H1 (cell line): ENCODE measurements at places on chromosomes 1 and 21.

- H3K27ac ChIP-seq, result no peak overlapping the region
- no peaks in the 10 kb centered on the region; the same call in 1 of the 2 replicates for H3K27me3 ChIP-seq
- peaks cover 11% of the 10 kb centered on the region for H3K4me1 ChIP-seq
- no peak overlapping the region for H3K4me3 ChIP-seq
- H3K36me3 ChIP-seq, result no peaks in the 10 kb centered on the region
These were observed 4.8 kb upstream of the SELENON start for GRCh38 chr1:25795211-25795610.

DNA sequence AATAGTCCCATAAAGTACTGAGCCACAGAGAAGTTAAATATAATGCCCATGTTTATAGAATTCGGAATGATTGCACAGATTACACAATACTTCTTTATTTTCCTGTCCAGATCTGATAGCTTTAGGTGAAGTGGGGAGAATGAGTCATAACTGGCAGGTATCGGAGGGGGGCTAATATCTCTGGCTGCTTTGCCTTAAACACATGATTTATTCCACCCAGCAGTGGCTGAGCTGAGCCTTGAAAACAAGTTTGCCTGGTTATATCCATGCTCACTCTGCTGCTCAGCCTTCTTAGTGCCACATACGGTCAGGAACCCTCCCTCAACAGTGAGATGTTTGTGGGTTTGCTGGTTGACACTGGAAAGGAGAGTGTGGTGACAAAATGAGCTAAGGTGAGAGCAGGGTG is 119.7 kb upstream of the ZNF648 start:
- H3K4me1 ChIP-seq, result no peaks in the 10 kb centered on the region
- H3K36me3 ChIP-seq, result no peaks in the 10 kb centered on the region
- no peak overlapping the region for H3K27ac ChIP-seq
- no peak overlapping the region for H3K4me3 ChIP-seq
- no peak for DNase-seq

DNA sequence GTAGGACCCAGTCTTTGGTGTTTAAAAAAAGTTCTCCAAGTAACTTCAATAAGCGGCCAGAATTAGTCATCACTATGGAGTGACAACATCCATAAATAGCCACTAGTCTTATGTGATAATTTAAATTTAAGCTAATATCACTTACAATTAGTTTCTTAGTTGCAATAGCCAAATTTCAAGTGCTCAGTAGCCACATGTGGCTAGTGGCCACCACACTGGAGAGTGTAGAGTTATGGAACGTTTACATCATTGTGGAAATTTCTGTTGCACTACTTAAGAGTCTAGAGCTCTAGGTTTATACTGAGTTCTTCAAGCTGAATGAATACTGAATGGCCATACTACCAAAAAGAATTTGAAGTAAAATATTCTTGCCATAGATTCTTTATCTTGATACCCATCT is 121.1 kb downstream of the RUNX1 start:
- no peak overlapping the region for H3K27ac ChIP-seq
- no peaks in the 10 kb centered on the region for H3K27me3 ChIP-seq
- H3K36me3 ChIP-seq, result no peaks in the 10 kb centered on the region
- no peak for DNase-seq
- no peaks in the 10 kb centered on the region for H3K4me1 ChIP-seq
- H3K4me3 ChIP-seq, result no peak overlapping the region

GRCh38 chr21:16262091-16262490 is 532.3 kb downstream of the USP25 start:
- no peak overlapping the region for H3K4me3 ChIP-seq
- H3K27ac ChIP-seq, result no peak overlapping the region
- H3K36me3 ChIP-seq, result no peaks in the 10 kb centered on the region
- no peak for DNase-seq
- no peaks in the 10 kb centered on the region for H3K27me3 ChIP-seq

- H3K27me3 ChIP-seq, result no peaks in the 10 kb centered on the region
- H3K4me1 ChIP-seq, result no peaks in the 10 kb centered on the region
- H3K36me3 ChIP-seq, result no peaks in the 10 kb centered on the region
- DNase-seq, result no peak
- H3K27ac ChIP-seq, result no peak overlapping the region
These were observed 1366.0 kb downstream of the NCAM2 start for GRCh38 chr21:22364163-22364562.

DNA sequence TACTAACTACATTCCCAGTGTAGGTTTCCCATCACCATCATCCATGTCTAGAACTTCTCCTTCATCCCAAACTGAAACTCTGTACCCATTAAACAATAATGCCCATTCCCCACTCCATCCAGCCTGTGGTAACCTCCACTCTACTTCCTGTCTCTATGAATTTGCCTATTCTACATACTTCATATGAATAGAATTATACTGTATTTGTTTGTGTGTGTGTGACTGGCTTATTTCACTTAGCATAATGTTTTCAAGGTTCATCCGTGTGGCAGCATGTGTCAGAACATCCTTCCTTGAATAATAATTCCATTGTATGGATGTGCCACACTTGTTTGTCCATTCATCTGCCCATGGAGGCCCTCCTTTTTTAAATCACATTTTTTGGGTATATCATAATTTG is 35.7 kb downstream of the ATP2B4 start:
- no peaks in the 10 kb centered on the region for H3K27me3 ChIP-seq
- no peaks in the 10 kb centered on the region for H3K36me3 ChIP-seq

- DNase-seq, result no peak
- H3K27ac ChIP-seq, result no peak overlapping the region
- no peaks in the 10 kb centered on the region for H3K36me3 ChIP-seq
- H3K27me3 ChIP-seq, result no peaks in the 10 kb centered on the region
These were observed 187.8 kb upstream of the JUN start for GRCh38 chr1:58971629-58972140.

GRCh38 chr1:182848736-182849135 is 9.6 kb downstream of the DHX9 start:
- H3K27me3 ChIP-seq, result no peaks in the 10 kb centered on the region
- H3K36me3 ChIP-seq, result peaks cover 97% of the 10 kb centered on the region
- no peak overlapping the region for H3K27ac ChIP-seq
- H3K4me3 ChIP-seq, result no peak overlapping the region

DNA sequence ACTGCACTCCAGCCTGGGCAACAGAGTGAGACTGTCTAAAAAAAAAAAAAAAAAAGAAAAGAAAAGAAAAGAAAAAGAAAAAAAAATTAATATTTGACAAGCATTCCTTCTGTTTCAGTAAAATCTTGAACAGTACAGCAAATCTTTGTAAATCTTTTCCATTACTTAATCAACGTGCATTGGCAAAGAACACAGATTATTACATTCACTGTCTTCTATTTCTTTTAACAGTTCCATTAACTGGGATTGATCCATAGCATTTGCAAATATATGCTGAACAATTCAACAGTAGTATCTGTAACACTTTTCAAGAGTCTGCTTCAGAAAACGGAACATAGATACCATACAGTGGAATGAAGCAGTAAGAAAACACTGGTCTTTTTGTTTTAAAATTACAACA is 9.8 kb downstream of the SAMD13 start:
- H3K27me3 ChIP-seq, result no peaks in the 10 kb centered on the region
- H3K27ac ChIP-seq, result no peak overlapping the region
- H3K4me3 ChIP-seq, result no peak overlapping the region
- H3K4me1 ChIP-seq, result no peaks in the 10 kb centered on the region
- no peaks in the 10 kb centered on the region for H3K36me3 ChIP-seq
